ENCODE measurements at places on chromosomes 13 and 19.

- DNase-seq: no peak
These were observed 165.3 kb downstream of the LMO7 start for GRCh38 chr13:75801388-75801945.

DNA sequence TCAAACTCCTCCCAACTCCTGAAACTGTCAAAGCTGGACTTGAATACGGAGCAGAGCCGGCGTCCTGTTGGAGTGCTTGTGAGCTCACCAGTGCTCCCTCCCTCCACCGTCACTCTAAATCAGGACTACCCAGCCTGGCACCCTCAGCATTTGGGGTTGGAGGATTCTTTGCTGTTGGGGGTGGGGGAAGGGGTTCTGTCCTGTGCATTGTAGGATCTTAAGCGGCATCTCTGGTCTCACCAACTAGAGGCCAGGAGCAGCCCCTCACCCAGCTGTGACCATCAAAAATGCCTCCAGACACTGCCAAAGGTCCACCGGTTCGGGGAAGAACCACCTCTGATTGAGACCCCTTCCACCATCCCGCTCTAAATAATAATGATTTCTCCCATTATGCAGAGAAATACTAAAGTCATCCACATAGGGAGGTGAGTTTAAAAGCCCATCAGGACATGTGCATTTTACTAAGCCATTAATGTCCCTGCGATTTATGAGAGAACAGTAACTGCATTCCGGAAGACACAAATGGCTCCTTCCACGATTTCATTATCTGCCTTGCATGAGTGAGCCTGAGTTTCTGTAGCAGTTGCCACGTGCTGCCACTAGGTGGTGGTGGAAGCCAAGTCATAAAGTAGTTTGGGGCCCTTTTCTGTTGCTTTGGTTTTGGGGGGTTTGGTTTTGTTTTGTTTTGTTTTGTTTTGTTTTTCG lies 16.1 kb upstream of the USP29 start:
- DNase-seq: peak; percentile 13

- no peak for DNase-seq
These were observed 1703.2 kb downstream of the EFNB2 start for GRCh38 chr13:104832231-104832630.

DNA sequence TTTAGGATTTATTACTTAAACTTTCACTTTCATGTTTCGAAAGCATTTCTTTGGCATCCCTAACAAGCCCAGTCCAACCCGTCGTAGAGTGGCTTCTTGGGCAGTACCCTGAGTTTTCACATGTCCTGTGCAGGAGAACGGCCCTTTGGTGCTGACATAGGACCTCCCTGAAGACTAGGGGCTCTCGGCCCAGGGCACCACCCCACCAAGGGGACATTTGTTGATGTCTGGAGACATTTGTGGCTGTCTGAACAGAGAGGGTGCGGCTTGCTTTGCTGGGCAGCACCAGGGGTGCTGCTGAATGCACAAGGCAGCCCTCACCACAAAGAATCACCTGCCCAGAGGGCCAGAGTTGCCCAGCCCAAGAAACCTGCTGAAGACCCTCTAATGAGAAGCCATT lies 30.6 kb downstream of the CUL4A start:
- DNase-seq: no peak

GRCh38 chr19:45994456-45994997 lies 740 bp upstream of the CCDC61 start:
- DNase-seq: no peak

- no peak for DNase-seq
These were observed 2.6 kb upstream of the TIMM13 start for GRCh38 chr19:2429917-2430535.

- DNase-seq: peak; percentile 65
These were observed at the start of gene ZNF234 for GRCh38 chr19:44141191-44142058. TSS of gene ZNF234 (plus strand) at chr19:44141554. CDS start at chr19:44144633, 3,079 bp downstream.

DNA sequence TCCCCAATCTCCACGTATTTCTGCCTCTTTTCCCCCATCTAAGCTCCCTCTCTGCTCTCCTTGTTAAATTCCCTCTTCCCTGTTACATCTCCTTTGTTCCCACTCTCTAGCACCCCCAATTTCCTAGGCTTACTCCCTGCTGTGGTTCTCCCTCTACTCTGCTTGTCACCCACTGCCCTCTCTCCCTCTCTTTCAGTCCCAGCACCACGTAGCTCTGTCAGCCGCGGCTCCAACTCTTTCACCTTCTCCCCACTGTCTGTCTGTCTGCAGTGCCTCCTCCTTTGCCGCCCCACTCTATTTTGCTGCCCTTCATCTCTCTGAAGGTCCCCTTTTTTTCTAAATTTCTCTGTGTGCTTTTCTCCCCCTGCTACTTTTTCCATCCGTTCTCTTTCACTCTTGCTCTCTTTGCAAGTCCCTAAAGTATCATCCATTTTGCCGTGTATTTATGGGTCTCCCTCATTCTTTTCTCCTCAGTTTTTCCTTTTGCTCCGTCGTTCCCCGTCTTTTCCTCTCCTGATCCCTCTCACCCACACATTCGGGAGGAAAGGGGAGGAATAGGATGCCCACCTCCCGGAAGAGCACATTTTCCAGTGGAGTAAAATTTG lies 937 bp downstream of the ZNF841 start:
- DNase-seq: no peak

- no peak for DNase-seq
These were observed 175.1 kb downstream of the ITGBL1 start for GRCh38 chr13:101627556-101627943.

GRCh38 chr13:91805605-91806004 lies 407.2 kb downstream of the GPC5 start:
- no peak for DNase-seq

DNA sequence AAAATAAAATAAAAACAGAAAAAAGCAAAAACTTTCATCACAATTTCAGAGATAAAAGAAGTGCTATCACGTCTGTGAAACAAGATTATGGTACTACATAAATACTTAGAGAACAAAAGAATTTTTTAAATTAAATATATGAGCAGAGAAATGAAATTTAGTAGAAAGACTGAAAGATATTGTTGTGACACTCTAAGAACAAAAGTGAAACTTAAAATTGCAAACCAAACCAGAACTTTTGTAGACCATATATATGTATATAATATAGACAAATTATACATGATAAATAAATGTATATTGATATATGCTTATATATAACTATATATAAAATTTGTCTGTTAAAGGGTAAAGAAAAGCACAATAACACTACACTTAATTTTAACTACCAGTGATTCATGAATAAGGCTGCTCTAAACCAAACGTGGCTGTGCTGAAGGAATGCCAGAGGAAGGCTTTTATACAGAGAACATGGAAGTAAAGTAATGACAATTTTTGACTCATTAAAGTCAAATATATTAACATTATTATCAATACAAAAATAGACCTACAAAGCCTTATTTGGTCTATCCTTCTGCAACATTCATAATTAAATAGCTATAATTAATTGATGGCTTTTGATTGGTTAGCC lies 1516.7 kb upstream of the PCDH20 start:
- no peak for DNase-seq

DNA sequence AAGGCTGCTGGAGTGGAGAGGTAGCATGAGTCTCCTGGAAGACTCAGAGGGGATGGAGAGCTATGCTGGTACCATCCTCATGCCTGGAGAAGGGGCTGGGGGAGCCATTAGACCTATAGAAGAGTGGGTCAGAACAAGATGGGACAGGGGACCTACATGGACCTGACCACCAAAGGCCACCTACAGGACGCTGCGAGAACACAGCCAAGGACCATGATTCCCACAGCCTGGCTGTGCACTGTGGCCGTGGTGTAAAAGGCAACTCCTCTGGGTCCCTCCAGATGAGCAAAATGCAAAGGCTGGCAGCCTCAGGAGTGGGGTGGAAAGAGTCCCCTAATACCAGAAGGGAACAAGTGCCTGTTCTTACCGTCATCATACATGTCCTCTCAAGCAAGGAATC lies 216.2 kb downstream of the SLC7A1 start:
- DNase-seq: no peak

DNA sequence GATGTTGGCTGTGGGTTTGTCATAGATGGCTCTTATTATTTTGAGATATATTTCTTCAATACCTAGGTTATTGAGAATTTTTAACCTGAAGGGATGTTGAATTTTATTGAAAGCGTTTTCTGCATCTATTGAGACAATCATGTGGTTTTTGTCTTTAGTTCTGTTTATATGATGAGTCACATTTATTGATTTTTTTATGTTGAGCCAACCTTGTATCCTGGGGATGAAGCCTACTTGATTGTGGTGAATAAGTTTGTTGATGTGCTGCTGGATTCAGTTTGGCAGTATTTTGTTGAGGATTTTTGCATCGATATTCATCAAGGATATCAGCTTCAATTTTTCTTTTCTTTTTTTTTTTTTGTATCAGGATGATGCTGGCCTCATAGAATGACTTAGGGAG lies 29.4 kb downstream of the NBEA start:
- no peak for DNase-seq

- DNase-seq: no peak
These were observed 67.8 kb downstream of the CEBPG start for GRCh38 chr19:33441277-33441699.

DNA sequence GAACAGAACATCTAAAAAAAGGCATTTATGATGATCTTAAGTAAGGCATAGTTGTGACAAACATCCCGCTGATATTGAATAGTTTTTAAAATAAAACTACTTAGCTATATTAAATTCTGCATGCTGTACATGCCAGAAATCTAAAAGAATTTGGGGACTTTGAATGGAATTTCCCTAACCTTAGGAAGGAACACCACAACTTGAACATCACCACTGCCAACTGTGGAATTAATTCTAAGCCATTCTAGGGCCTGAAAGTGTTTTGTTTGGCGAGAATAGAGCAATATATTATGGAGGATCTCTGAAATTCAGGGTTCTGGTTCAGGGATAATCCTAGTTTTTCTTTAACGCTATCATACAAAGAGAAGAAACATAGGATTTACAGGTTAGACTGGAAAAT lies 17.8 kb upstream of the LATS2 start:
- no peak for DNase-seq

- DNase-seq: no peak
These were observed 15.8 kb downstream of the DGKH start for GRCh38 chr13:42064259-42064658.

DNA sequence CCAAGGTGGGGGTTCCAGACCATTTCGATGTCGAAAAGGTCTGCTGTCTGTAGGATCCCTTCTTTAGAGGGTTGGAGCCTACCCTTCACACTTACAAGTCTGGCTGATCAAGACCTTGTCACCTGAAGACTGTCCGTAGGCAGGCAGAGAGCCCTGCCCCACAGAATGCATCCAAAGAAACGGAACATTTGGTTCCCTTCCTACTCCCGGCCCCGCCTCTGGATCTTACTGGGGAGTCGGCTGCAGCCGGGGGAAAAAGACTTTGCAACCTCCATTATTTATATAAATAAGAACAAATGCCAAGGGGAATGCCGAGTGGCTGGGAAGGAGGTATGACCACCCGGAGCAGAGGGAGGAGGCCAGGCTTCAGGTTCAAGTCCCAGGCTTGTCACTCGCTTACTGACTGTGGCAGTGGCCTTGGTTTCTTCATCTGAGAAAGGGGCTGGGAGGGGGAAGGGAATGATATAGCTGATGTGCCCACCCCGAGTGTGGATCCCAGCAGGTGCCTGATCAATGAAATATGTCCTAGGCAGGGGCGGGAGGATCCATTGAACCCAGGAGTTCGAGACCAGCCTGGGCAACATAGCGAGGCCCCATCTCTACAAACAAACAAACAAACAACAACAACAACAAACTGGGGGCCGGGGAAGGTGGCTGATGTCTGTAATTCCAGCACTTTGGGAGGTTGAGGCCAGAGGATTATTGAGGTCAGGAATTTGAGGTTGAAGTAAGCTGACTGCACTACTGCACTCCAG lies 48.7 kb downstream of the RFX2 start:
- no peak for DNase-seq

DNA sequence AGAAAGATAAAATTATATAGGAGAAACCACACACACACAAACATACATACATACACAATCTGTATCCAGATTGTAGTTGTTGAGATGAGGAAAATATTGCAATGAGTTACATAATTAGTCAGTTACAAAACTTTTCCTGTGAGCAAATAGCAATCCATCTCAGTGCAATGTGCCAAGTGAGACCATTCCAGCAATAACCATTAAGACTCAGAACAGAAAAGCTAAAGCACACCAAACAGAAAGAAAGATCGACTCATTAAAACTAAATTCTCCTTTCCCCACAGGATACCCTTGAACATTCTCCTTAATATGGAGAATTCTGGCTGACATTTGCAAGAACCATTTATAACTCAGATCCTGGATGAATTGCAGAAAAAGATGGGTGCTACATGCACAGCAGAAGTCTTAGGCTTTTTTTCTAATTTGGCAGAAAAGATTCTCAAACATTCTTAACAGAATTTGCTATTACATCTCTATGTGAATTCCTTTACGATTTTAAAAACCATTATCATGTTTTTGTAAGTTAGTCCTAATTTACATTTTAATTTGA lies 1341.2 kb upstream of the SPRY2 start:
- no peak for DNase-seq

DNA sequence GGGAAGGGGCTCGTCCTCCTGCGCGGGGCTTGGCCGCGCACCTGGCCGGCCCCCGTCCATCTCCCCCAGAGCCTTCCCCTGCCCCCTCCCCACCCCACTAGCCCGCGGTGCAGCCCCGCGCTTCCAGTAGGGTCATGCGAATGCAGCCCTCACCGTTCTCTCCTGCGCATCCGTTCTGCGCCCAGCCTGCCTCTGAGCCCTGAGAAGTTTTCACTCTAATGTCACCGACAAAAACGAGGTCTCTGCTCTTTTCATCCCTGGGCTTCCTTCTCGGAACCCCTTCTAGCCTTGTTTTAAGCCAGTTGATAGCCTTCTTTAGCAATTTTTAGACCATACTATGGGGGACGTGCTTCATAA lies 97.4 kb downstream of the ATP8A2 start:
- no peak for DNase-seq

- peak; percentile 57 for DNase-seq
These were observed 5.8 kb upstream of the TPM4 start for GRCh38 chr19:16070366-16070990.

GRCh38 chr13:46297361-46297811 lies 85.7 kb downstream of the LRRC63 start:
- DNase-seq: no peak

DNA sequence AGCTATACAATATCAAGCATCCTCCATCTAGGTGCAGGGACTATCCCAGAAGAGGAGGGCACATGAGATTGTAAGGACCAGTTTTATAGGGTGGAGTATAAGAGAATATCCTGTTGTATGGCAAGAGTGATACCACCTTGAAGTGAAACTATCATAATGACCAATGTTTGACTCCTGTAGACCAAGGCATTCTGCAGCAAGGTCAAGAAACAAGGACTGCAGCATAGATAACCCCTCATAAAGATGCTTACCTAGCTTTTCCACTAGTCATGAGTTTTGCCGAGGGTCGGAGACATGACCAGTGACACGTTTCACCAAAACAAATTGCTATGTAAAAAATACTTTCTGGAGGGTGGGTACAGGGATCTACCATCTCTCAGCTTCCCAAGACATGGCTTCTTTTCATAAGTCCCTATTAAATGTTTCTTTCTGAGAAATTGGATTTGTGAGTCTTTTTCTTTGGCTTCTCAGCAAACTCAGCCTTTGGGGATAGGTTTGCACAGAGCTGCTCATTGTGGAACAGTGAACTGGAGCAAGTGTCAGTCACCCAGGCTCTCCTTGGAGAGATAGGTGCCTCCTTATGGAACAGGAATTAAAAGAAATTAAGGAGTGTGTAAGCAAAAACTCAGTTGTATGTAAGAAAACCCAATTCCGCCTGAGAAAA lies 28.2 kb upstream of the CYSLTR2 start:
- no peak for DNase-seq

- no peak for DNase-seq
These were observed 60.2 kb upstream of the TNFRSF19 start for GRCh38 chr13:23509781-23510543.
